Astrocyte of the hippocampus (primary cell): ENCODE measurements at places on chromosomes 1 and 21.

DNA sequence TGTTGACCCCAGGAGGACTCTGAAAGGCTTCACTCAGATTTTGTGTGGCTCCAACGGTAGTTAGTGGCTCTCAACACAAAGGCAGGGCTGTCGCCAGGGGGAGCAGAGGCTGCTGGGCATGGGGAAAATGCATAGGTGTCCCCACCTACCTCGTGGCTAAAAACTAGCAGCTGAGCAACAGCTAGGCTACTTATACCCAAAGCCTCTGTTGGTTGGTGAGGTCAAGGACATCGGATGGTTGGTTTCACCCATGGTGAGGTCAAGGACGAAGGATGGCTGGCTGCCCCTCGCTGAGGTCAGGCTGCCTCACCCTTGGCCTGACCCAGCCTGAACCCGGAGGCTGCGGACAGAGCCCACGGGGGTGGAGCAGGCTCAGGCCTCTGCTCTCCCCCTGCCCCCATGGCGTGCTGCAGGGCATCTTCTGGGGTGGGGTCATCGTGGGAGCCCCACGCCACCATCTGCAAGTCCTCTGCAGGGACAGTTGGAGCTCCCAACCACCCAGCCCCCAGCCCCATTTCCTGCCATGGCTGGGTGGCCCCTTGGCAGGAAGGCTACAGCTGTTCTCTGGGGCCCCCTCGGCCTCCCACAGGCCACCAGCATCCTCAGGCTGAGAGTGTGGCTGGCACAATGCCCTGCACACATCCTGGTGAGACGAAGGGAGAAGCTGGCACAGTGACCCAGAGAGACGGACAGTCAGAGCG lies 8.5 kb upstream of the GNB1 start:
- DNase-seq: no peak

GRCh38 chr1:20115479-20115878 lies 3.9 kb downstream of the PLA2G2D start:
- DNase-seq: no peak

- DNase-seq: no peak
These were observed 31.8 kb upstream of the CDC14A start for GRCh38 chr1:100320311-100321099.

DNA sequence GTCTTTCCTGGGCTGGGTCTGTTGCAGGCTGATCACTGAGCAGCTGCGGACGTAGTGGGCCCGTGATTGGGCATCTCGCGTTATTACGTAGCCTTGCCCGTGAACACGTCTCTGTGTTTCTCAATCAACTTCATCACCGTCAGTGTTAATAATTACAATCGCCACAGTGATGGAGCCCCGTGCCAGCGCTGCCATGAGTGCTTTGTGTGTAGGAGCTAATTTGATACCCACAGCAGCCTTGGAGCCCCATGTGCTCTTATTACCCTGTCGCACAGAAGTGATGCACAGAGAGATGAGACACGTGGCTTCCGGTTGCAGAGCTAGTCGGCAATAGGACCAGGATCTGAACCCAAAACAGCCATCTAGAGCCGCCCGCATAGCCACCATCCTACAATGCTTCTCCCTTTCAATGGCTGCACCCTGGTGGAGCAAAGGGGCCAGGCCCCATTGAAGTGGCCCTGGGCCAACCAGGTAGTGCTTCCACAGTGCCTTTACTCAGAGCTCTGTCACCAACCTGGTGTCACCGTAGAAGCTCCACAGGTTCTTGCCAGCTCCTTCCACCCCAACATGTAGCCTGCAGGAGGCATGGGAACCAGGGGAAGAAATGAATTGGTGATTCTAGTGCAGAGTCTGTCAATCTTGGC lies 398.5 kb upstream of the VAMP3 start:
- no peak for DNase-seq

DNA sequence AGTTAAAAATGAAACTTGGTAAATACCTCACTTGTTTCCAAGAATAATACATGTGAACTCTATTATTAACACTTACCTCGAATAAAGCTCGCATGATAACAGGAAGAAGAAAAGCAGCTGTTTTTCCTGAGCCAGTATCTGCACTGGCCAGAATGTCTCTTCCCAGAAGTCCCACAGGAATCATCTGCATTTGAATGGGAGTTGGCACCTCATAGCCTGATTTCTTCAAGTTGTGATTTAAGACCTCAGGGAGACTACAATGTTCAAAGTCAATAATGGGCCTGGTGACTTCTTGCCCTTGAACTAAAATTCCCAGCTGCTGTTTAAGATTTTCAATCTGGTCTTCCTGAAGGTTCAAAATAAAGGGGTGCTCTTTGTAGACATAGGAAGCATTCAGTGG lies 3.8 kb downstream of the DDX59 start:
- DNase-seq: peak; percentile 19

DNA sequence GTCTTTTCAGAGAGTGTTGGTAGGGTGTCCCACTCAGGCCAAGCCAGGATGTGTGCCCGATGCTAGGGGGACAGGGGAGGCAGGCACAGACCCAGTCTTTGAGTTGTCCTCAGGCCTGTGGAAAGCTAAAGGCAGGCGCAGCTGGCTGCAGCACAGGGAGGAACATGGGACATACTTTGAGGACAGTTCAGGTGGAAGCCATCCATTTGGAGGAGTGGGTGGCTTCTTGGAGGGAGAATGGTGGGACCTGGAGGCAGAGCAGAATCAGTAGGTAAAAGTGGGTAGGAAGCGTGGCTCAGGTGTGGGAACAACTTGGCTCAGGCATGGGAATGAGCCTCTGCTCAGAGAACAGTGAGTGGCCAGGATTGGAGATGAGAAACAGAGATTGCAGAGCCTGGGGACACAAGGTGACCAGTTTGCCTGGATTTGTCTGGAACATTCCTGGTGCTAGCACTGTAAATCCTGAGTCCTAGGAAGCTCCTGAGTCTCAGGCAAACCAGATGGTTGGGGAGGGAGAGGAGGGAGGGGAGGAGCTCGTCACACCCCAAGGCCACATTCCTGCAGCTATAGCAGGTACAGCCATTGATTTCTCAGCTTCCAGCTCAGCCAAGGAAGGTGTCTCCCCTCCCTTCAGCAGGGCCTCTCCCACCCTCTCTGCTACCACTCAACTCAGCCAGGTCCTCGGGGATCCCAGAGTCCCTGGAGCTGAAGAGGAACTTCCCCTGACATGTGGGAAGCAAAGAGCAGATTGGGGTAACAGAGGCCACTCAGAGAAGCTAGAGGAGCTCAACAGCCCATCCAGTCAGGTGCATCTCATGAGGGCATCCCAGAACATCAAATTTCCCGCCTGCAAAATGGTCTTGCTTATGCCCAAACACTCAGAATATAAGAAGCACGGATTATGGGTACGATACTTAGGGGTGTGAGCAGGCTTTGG lies 65.2 kb upstream of the TINAGL1 start:
- no peak for DNase-seq

DNA sequence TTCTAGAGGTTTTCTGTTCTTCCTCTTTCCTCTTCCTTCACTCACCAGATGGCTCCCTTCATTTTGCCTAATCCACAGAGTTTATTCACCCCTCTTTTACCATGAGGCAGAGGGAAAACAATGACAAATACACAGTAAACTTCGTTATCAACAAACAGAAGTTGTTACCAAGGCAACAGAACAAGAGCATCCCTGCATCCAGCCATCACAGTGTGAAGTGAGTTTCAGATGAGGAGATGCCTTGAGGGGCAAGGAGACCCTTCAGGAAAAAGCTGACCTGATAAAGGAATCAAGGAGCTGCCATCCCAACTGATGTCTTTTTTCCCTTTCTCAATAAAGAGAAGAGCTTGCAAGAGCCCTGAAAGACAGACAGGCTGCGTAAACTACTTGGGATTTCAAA lies 195.3 kb downstream of the BRINP2 start:
- DNase-seq: no peak

GRCh38 chr1:42646056-42646455 lies 12.2 kb upstream of the PPIH start:
- no peak for DNase-seq

GRCh38 chr1:17027900-17028299 lies 16.2 kb upstream of the ATP13A2 start:
- DNase-seq: peak; percentile 60

GRCh38 chr1:10598389-10598702 lies 123.6 kb downstream of the PEX14 start:
- DNase-seq: no peak

DNA sequence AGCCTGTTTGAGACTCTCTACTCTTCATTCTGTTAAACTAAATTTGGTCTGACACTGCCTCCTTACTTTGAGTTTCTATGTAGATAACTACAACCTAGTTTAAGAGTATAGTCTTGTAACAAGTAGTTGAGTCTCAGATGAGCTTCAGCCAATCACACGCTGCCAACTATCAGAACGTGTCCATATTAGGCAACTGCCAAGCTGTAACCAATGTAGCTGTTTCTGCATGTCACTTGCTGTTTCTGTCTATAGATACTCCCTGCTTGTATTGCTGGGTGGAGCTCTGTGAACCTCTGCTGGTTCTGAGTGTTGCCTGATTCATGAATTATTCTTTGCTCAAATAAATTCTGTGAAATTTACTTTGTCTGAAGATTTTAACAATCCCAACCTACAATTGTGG lies 452.6 kb upstream of the NR5A2 start:
- DNase-seq: no peak

GRCh38 chr1:37655274-37655673 lies 20.6 kb upstream of the RSPO1 start:
- DNase-seq: no peak

GRCh38 chr1:236280438-236281197 lies 1.1 kb downstream of the ERO1B start:
- DNase-seq: no peak

DNA sequence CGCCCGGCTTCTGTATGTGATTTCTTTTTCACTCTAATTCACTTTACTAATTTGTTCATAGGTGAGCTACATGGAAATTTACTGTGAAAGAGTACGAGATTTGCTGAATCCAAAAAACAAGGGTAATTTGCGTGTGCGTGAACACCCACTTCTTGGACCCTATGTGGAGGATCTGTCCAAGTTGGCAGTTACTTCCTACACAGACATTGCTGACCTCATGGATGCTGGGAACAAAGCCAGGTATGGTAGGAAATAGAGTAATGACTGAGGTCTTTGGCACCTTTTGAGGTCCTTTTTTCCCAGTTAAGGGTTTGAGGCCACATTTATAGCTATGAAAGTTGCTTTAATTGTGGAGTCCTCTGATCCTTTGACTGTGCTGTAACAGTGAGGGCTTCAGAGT lies 56.9 kb downstream of the KIF1B start:
- peak; percentile 73 for DNase-seq

GRCh38 chr1:44874155-44874554 lies 31.1 kb upstream of the PTCH2 start:
- no peak for DNase-seq

DNA sequence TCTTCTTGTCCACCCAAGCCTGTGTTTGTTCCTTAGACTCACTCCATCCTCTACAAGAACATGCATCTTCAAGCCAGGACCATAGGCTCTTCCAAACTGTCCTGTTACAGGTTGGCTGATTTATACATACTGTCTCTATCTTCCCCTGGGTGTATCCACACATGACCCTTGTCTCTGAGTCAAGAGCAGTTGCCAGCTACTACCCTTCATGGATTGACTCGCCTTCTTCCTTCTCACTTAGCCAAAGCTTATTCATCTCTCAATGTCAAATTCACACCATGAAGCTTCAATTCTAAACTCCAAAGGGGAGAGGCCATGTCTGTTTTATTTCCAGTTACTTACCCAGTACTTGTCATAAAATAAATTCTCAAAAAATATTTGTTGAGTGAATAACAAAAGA lies 64.1 kb upstream of the CACHD1 start:
- no peak for DNase-seq

DNA sequence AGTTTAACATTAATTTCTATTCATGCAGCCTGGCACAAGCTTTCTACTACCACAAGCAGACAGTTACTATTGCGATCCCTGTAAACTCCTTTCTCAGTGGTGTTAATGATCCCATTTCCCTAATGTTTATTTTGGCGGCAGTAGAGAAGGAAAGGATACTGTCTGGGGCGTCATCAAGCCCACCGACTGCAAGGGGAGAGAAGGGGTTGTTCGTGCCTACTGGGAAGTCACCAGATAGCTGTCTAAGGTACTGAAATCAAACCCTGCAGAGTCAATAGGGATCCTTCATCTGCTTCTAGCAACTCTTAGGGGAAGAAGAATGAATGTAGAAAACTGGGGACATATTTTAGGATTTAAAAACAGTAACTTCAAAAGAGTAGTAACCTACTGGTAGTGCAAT lies 95.2 kb upstream of the ADAR start:
- DNase-seq: peak; percentile 34

DNA sequence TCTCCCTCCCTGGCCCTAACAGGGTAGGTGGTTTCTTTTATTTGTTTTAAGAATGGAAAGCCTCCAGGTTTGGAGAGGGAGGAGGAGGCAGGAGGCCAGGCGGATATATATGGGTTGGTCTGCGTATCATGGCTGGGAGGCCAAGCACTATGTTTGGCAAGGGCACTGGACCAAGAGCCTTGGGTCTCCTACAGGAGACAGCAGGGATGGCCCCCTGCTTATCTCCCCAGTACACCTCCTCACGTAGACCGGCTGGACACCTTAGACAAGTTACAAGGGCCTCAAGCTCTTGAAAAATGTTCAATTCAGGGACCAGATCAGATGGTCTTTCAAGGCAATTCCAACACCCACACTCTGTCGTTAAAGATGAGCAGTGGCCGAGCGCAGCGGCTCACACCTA lies 10.9 kb downstream of the SLC41A1 start:
- no peak for DNase-seq

DNA sequence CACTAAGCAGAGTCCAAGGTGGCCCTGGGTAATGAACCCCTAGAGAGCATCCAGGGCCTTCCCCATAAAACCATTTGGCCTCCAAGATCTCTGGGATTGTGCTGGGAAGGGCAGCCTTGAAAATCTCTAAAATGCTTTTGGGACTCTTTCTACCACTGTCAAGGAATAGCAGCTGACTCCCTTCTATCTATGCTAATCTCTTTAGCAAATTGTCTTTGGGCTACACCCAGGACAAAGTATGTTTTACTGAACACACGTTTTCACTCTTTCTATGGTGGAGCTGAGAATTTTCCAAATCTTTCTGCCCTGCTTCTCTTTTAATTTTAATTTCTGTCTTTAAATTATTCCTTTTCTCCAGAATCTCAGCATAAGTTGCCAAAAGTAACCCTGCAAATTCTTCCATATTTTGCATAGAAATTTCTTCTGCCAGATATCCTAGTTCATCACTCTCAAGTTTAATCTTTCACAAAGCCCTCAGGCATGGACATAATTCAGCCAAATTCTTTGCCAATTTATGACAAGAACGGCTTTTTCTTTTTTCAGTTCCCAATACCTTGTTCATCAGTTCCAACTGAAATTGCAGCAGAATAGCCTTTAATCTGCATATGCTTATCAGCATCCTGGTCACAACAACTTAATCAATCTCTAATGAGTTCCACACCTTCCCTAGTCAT lies 687.0 kb upstream of the ADGRL4 start:
- DNase-seq: no peak
